Activated CD4-positive, alpha-beta memory T cell treated with anti-CD3 and anti-CD28 coated beads for 36 hours (primary cell): ENCODE measurements at places on chromosomes 3 and 15.

DNA sequence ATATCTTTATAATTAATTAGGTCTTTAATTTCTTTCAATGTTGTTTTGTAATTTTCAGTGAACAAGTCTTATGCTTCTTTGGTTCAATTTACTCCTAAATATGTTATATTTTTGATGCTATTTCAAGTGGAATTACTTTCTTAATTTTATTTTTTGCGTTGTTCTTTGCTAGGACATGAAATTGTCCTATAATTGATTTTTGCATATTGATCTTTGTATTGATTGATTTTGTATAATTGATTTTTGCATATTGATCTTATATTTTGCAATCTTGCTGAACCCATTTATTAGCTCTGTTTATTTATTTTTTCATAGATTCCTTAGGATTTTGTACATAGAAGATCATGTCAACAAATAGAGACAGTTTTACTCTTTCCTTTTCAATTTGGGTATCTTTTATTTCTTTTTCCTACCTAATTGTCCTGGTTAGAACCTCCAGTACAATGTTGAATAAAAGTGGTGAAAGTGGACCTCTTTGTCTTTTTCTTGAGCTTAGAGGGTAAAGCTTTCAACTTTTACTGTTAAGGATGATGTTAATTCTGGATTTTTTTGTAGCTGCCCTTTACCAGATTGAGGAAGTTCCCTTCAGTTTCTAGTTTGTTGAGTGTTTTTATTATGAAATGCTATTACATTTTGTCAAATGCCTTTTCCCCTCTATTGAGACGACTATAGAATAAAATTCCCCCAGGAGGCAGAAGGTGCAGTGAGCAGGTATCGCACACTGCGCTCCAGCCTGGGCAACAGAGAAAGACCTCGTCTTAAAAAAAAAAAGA is 36.8 kb upstream of the CCDC50 start:
- H3K4me3 ChIP-seq = no peak overlapping the region
- H3K4me1 ChIP-seq = peaks cover 8% of the 10 kb centered on the region
- H3K27ac ChIP-seq = no peak overlapping the region
- H3K27me3 ChIP-seq = no peaks in the 10 kb centered on the region
- no peak for DNase-seq
- H3K36me3 ChIP-seq = no peaks in the 10 kb centered on the region

DNA sequence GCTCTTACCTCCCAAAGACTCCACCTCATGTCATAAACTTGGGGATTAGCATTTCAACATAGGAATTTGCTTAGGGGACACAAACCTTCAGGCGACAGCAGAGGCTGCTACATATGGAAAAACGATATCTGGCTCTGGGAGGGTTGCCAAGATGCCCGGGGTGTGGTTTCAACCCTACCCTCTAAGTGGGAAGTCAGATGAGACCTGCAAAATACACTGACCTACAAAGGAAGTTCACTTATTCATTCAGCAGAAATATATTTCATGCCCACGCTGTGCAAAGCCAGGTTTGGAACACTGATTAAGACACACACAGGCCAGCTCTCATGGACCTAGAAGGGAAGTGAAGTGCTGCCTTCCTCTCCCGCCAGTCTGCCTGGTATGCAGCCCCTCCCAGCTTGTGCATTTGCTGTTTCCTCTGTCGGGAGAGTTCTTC is 239.3 kb downstream of the FEZF2 start:
- no peaks in the 10 kb centered on the region for H3K4me1 ChIP-seq
- peaks cover 2% of the 10 kb centered on the region for H3K27me3 ChIP-seq
- no peaks in the 10 kb centered on the region for H3K36me3 ChIP-seq

DNA sequence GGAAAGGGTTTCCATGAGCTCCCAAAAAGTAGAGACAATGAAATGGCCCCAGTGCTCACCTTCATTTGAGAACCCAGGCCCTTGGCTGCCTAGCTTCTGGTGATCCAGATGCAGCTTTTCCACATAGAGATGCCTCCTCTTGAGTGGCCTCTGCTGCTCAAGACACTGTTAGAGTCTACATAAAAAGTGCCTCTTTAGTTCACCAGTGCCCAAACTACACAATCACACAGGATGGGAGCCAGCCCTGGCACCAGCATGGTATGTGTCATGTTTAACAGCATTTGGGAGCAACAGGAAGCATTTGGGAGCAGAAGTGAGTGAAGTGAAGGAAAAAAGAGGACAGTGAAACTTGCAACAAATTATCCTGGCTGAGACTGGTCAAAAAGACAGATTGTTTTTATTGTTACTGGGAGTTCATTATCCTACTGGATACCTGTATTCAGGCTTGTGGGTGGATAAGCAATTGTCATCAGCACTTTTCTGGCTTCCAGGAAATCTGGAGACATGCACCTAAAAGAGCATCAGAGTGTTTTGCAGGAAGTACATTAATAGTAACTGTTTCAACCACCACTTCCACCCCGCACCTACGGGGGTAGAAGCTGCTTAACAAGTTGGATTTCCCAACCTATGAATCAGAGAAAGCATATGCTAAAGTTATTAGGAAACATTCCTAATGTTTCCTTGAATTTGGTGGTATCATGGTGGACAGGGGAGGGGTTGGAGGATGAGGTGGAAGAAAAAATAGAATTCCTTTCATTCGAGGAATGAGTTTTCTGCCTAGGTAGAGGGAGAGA is 416.2 kb downstream of the IGSF11 start:
- no peak for DNase-seq
- H3K27ac ChIP-seq = no peak overlapping the region
- no peaks in the 10 kb centered on the region for H3K36me3 ChIP-seq
- H3K27me3 ChIP-seq = no peaks in the 10 kb centered on the region
- H3K4me3 ChIP-seq = no peak overlapping the region
- H3K4me1 ChIP-seq = no peaks in the 10 kb centered on the region

DNA sequence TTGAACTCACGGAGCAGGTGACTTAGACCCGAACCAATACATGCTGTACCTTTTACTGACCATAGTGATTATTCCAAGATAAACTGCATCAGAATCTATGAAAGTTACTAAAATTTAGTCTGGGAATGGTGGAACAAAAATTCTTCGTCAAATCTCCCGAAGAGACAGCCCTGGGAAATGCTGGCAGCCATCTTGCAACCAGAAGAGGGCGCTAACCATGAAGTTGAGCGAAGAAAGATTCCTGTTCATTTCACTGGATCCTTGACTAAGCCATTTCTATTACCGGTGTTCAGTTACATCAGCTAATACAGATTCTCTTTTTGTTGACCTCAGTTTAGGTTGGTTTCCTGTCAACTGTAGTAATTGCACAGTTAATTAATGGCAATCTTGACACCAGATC is 199.6 kb downstream of the SLC9A9 start:
- H3K27ac ChIP-seq = no peak overlapping the region
- H3K4me3 ChIP-seq = no peak overlapping the region
- no peaks in the 10 kb centered on the region for H3K27me3 ChIP-seq
- DNase-seq = no peak
- H3K36me3 ChIP-seq = peaks cover 16% of the 10 kb centered on the region
- H3K4me1 ChIP-seq = no peaks in the 10 kb centered on the region

- no peak for DNase-seq
- H3K4me3 ChIP-seq = no peak overlapping the region
- H3K4me1 ChIP-seq = peaks cover 2% of the 10 kb centered on the region
- no peaks in the 10 kb centered on the region for H3K36me3 ChIP-seq
- no peak overlapping the region for H3K27ac ChIP-seq
- no peaks in the 10 kb centered on the region for H3K27me3 ChIP-seq
Measured at GRCh38 chr3:178669758-178670157, 133.5 kb downstream of the KCNMB2 start.

DNA sequence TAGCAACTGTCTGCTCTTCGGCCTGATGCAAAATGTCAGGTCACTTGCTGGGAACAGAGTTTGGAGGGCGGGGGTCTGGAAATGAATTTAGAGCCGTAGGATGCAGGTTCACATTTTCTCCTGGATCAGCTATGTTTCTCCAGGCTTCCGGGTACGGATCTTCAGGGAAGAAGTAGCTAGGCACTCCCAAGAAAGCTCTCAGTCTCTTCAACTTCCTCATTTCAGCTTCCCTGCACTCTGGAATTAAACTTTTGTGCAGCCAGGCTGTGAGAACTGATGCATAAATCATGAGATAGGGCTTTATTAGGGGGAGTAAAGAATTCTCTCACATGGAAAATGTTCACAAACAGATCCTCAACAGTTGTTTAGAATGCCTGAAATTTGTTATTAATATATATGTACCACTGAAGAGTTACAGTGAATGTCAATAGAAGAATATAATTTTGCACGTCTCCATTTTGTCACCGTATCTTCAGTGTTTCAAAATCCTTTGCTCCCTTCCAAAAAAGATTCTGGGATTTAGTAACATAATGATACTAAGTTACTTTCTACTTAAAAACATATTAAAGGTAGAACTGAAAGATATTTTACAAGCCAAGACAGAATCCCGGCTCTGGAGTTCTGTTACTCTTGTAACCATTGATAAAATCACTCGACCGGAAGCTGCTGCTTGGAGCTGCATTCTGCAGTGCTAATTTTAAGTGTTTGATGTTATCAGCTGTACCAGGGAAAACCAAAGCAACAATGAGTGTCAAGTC is 178.5 kb upstream of the P2RY1 start:
- no peak for DNase-seq
- no peak overlapping the region for H3K27ac ChIP-seq
- peaks cover 4% of the 10 kb centered on the region for H3K27me3 ChIP-seq

DNA sequence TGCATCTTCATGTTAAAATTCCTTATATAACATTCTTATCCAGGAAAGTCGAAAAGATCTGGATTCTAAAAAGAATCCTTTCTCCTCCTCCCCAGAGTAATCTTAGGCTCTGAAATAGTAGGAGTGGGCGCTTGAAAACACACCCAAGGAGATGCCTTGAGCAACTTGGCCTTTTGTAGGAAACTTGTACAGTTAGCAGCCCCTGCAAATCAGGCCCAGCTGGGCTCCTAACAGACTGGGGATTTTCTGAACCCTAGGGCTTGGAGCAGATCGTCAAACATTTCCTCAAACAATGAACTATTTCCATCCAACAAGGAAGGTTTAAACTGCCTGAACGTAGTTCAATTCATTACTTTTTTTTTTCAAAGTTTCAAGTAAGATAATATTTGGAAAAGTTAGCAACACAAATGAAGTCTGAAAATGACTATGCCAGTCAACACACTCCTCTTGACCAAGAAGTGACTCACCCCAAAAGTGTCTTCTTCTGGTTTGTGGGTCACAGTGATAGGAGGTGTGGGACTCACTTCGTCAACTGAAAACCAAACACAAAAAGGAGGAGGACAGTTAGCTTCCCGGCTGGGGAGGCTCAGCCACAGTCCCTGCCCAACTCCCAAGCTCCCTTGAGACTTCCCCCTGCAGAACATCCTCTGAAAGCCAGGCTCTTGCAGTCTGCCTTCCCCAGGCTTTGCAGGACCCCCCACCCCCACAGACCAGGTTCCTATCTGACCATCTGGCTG is 129.7 kb downstream of the NTRK3 start:
- DNase-seq = no peak
- H3K36me3 ChIP-seq = no peaks in the 10 kb centered on the region
- H3K4me1 ChIP-seq = no peaks in the 10 kb centered on the region
- no peak overlapping the region for H3K4me3 ChIP-seq
- no peak overlapping the region for H3K27ac ChIP-seq
- H3K27me3 ChIP-seq = peaks cover 4% of the 10 kb centered on the region

DNA sequence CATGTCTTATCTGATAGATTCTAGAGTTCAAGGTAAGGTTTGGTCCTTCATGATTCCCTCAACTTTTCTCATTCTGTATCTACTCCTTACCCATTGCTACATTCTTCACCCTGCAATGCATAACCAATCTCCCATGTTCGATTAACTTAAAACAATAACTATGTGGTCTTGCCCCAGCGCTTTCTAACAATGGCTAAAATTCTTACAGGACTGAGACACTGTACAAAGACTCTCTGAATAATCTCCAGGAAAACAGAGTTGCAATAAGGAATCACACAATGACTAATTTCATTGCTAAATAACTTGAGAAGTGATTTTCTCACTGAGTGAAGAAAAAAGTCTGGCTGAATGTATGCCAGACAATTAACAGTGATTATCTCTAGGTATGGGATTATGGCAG is 69.6 kb upstream of the FAM174B start:
- H3K4me1 ChIP-seq = peaks cover 5% of the 10 kb centered on the region
- no peaks in the 10 kb centered on the region for H3K36me3 ChIP-seq
- no peak for DNase-seq
- H3K27me3 ChIP-seq = peaks cover 15% of the 10 kb centered on the region
- no peak overlapping the region for H3K27ac ChIP-seq
- H3K4me3 ChIP-seq = no peak overlapping the region

DNA sequence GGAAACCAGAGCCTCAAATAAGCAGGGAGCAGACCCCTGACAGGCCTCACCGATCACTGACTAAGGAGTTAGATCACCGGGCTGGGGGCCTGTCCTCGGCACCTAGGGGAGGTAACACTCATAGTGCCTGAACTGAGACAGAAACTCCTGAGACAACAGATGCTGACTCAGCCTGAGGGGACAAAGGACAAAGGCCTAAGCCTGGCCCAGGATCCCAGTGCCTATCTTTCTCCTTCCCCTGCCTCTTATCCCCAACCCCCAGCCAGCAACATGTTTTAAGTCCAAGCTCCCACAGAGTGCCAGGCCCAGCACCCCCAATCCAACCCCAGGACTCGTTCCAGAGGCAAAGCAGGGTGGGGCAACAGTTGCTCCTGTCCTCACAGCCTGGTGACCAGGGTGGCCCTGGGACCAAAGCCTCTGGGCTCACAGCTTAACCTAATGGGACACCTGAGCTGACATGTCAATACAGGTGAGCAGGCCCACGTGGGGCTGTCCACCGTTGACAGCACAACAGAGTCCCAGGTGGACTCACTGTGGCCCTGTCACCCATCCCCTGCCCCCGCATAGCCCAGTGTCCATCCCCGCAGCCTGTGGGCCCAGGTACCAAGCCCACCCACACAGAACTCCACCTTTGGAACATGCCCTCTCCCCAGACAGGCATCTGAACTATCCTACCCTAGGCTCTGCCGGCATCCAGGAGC is 37.4 kb downstream of the ADCY5 start:
- no peaks in the 10 kb centered on the region for H3K27me3 ChIP-seq
- H3K4me1 ChIP-seq = no peaks in the 10 kb centered on the region
- no peak for DNase-seq
- no peaks in the 10 kb centered on the region for H3K36me3 ChIP-seq
- H3K4me3 ChIP-seq = no peak overlapping the region

- H3K27ac ChIP-seq = no peak overlapping the region
- H3K4me1 ChIP-seq = peaks cover 2% of the 10 kb centered on the region
- no peaks in the 10 kb centered on the region for H3K36me3 ChIP-seq
- no peak overlapping the region for H3K4me3 ChIP-seq
- H3K27me3 ChIP-seq = no peaks in the 10 kb centered on the region
- DNase-seq = no peak
Measured at GRCh38 chr3:43011638-43012037, 32.5 kb downstream of the GASK1A start.

GRCh38 chr15:80265021-80265420 is 13.0 kb upstream of the CTXND1 start:
- H3K4me3 ChIP-seq = no peak overlapping the region
- H3K27me3 ChIP-seq = peaks cover 14% of the 10 kb centered on the region
- DNase-seq = peak; percentile 50
- no peaks in the 10 kb centered on the region for H3K4me1 ChIP-seq
- H3K27ac ChIP-seq = no peak overlapping the region

- H3K27ac ChIP-seq = no peak overlapping the region
- no peak overlapping the region for H3K4me3 ChIP-seq
- no peak for DNase-seq
- H3K27me3 ChIP-seq = peaks cover 2% of the 10 kb centered on the region
- H3K36me3 ChIP-seq = no peaks in the 10 kb centered on the region
Measured at GRCh38 chr3:131957511-131957910, 77.3 kb downstream of the CPNE4 start.

GRCh38 chr3:36663666-36664291 is 100.6 kb downstream of the DCLK3 start:
- H3K27ac ChIP-seq = no peak overlapping the region
- H3K36me3 ChIP-seq = no peaks in the 10 kb centered on the region
- no peak overlapping the region for H3K4me3 ChIP-seq
- H3K27me3 ChIP-seq = peaks cover 11% of the 10 kb centered on the region
- no peaks in the 10 kb centered on the region for H3K4me1 ChIP-seq

- H3K4me1 ChIP-seq = no peaks in the 10 kb centered on the region
- DNase-seq = no peak
- no peak overlapping the region for H3K4me3 ChIP-seq
- H3K36me3 ChIP-seq = no peaks in the 10 kb centered on the region
Measured at GRCh38 chr3:172464306-172464705, 16.1 kb upstream of the GHSR start.
